ENCODE measurements at places on chromosomes 5 and 9.
A peak's percentile ranks its signal among the peaks of the same experiment; 100 is the strongest.

GRCh38 chr9:27333241-27334052 is 36.5 kb upstream of the EQTN start:
- no peak for DNase-seq

- DNase-seq: no peak
Measured at GRCh38 chr5:34959323-34959722, 30.0 kb downstream of the DNAJC21 start.

DNA sequence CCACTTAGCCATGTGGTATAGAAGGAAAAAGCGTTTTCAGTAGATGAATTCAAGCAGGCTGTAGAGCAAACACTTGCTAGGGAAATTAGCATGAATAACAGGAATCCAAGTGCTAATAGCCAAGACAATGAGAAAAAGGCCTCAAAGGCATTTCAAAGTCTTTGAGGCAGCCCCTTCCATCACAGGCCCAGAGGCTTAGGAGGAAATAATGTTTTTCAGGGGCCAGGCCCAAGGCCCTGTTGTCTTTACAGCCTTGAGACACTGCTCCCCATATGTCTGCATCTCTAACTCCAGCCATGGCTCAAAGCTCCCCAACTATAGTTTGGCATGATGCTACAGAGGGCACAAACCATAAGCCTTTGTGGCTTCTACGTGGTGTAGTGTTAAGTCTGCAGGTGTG is 563.5 kb downstream of the TAF11L14 start:
- no peak for DNase-seq

GRCh38 chr9:105979290-105979689 is 284.9 kb downstream of the TMEM38B start:
- DNase-seq: no peak

DNA sequence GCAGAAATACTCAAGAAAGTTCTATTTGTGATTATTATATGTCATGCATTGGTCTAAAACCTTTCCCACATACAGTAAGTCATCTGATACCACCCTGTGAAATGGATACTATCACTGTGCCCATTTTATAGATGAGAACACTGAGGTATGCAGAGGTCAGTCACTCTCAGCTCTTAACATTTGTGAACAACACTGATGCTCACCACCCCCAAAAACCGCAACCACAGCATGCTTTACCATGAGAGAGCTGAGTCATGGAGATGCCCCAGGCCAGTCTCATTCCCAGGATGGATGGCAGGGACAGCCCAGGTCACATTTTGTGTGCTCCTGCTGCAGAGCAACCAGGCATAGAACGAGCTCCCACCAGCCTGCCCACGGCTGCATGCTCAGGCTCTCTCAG is 53.5 kb upstream of the IRX1 start:
- no peak for DNase-seq

GRCh38 chr5:157983906-157984551 is 125.1 kb upstream of the CLINT1 start:
- no peak for DNase-seq

DNA sequence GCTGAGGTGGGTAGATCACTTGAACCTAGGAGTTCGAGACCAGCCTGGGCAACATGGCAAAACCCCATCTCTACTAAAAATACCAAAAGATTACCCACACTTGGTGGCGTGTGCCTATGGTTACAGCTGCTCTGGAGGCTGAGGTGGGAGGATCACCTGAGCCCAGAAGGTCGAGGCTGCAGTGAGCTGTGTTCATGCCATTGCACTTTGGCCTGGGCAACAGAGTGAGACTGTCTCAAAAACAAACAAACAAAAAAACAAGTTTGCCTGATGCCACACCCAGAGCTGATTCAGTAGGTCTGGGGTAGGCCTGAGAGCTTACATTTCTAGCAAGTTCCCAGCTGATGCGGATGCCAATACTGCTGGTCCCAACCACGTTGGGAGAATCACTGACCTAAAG is 60.5 kb upstream of the HSPA9 start:
- DNase-seq: no peak

- no peak for DNase-seq
Measured at GRCh38 chr5:144352732-144353317, 182.2 kb downstream of the KCTD16 start.

DNA sequence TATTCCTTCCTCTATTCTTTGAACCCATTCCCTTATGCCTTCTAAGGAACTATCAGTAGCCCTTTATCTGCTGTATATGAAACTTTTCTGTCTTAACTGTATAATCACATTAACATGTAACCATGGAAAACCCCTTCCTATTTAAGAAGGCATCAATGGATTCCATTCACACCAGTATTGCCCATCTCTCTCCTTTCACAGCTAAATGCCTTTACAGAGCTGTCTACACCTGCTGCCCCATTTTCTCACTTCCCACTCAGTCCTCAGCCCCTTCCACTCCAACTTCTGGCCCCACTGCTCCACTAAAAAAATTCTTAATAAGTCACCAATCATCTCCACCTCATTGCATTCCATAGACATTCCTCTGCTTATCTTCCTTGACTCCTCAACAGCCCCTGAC is 50.8 kb downstream of the SEC61B start:
- no peak for DNase-seq

GRCh38 chr5:154384480-154385235 is 61.1 kb upstream of the SAP30L start:
- DNase-seq: no peak

- no peak for DNase-seq
Measured at GRCh38 chr5:38734353-38734752, 111.5 kb upstream of the OSMR start.

DNA sequence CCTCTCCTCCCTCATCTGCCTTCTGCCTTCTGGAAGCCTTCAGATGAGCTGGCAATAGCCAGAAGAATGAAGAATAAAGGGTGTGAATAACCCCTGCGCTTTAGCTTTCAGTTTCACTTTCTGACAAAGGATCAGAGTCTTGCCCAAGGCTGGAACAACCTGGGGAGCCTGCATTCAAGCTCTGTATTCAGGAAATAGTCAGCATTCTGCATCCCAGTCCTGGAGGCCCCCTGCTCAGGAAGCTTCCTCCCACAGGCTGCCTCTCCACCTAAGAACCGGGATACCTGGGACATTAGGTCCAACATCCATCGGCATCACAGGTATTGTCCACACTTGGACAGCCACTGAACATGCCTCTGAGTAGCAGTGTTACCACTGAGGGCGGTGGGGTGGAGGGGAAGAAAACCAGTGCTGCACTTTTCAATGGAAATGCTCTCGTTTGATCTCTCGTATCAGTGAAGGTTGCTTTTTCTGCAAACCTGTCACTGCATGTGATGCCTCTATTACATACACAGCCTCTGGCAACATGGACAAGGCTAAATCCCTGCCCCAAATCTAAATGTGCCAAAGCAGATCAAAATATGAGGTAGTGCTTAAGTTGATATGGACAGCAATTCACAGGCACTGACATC is 39.8 kb upstream of the ACO1 start:
- no peak for DNase-seq

GRCh38 chr9:111483439-111483857 is 735 bp downstream of the ECPAS start:
- peak; percentile 79 for DNase-seq

- DNase-seq: no peak
Measured at GRCh38 chr5:20972419-20972925, 984.5 kb upstream of the CDH18 start.

GRCh38 chr5:42858031-42858643 is 46.4 kb upstream of the SELENOP start:
- no peak for DNase-seq

- no peak for DNase-seq
Measured at GRCh38 chr5:128329386-128329939, 208.6 kb downstream of the FBN2 start.

GRCh38 chr5:69156456-69156855 is 10.5 kb upstream of the CCNB1 start:
- no peak for DNase-seq

Data from left forelimb (tissue), 1 donor.